ENCODE measurements at places on chromosomes 5 and 9. TPM values are rescaled to one million over a fixed set of nuclear protein-coding genes. Genes with fewer than 3 reads are reported as not detected.

- peaks cover 8% of the 10 kb centered on the region for H3K4me1 ChIP-seq
- H3K4me3 ChIP-seq = no peak overlapping the region
- no peak overlapping the region for H3K27ac ChIP-seq
- DNase-seq = no peak
Observed at GRCh38 chr9:615756-616155, 225.7 kb upstream of the DMRT1 start.

DNA sequence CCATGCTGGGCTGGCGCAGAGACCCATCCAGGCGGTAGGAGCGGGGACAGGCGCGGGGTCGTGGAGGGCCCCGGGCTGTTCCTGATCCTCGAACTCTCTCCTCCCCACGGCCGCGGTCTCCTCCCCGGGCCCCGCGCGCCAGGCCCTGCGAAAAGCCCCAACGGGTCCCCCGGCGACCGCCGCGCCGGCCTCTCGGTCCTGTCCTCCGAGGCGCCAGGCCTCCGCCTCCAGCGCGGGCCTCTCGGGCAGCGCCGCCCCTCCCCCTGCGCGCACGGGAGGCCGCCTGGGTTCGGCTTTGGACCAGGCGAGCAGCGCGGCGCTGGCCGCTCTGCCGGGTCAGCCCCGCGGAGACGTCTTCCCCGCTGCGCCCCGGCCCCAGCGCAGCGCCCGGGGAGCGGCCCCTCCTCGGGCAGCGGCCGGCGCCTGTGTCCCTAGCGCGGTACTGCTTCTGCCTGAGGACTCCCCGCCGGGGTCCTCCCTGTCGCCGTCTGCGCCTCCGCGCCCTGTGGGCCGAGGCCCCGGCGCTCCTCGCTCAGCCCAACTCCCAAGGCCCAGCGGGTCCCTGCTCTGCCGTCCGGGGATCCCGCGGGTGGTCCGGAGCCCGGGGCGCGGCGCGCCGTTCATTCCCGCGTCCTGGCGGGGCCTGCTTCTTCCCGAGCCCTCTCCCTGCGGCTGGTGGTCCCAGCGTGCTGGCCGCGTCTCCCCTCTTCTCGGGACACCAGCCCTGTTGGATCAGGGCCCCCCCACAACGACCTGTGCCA, 13.4 kb downstream of the COL23A1 start:
- no peaks in the 10 kb centered on the region for H3K36me3 ChIP-seq
- peak overlapping the region; percentile 26 for H3K4me3 ChIP-seq
- no peak for DNase-seq

The GOLM1 gene
- 15.4 TPM for total RNA-seq

- no peaks in the 10 kb centered on the region for H3K4me1 ChIP-seq
- H3K36me3 ChIP-seq = peaks cover 19% of the 10 kb centered on the region
- DNase-seq = no peak
- H3K27ac ChIP-seq = no peak overlapping the region
- no peak overlapping the region for H3K4me3 ChIP-seq
Observed at GRCh38 chr5:119187776-119188529, 117.1 kb downstream of the DMXL1 start.

The TMEM252 gene
- not detected for total RNA-seq

- H3K36me3 ChIP-seq = no peaks in the 10 kb centered on the region
- H3K4me1 ChIP-seq = no peaks in the 10 kb centered on the region
- no peak overlapping the region for H3K27ac ChIP-seq
- H3K27me3 ChIP-seq = no peaks in the 10 kb centered on the region
- no peak for DNase-seq
Observed at GRCh38 chr5:116605310-116606070, 30.9 kb upstream of the SEMA6A start.

GRCh38 chr5:9013147-9013546, 532.7 kb downstream of the SEMA5A start:
- no peak for DNase-seq
- no peaks in the 10 kb centered on the region for H3K36me3 ChIP-seq
- H3K27me3 ChIP-seq = no peaks in the 10 kb centered on the region
- H3K4me1 ChIP-seq = peaks cover 6% of the 10 kb centered on the region

DNA sequence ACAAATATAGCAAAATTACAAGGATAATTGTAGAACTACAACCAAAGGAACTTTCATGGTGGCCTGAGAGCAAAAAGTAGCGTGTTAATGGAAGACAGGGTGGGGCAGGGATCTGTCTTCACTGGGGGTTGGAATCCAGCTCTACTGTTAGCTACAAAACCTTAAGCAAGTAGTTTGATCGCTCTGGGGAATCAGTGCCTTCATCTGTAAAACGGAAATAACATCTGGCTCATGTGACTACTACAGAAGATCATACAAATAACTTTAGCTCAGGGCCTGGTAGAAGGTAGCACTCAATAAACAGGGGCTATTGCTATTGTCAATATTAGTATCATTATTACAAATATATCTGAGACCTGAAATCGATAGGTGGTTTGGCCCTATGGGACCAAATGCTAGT, 40.4 kb downstream of the ZNF608 start:
- no peaks in the 10 kb centered on the region for H3K27me3 ChIP-seq
- no peaks in the 10 kb centered on the region for H3K36me3 ChIP-seq
- H3K4me1 ChIP-seq = peaks cover 22% of the 10 kb centered on the region
- no peak overlapping the region for H3K27ac ChIP-seq
- H3K4me3 ChIP-seq = no peak overlapping the region
